ENCODE measurements at places on chromosomes 16 and 17.
A peak's percentile ranks its signal among the peaks of the same experiment; 100 is the strongest.

GRCh38 chr16:48225456-48225855 is 18.6 kb upstream of the LONP2 start:
- no peak for DNase-seq

DNA sequence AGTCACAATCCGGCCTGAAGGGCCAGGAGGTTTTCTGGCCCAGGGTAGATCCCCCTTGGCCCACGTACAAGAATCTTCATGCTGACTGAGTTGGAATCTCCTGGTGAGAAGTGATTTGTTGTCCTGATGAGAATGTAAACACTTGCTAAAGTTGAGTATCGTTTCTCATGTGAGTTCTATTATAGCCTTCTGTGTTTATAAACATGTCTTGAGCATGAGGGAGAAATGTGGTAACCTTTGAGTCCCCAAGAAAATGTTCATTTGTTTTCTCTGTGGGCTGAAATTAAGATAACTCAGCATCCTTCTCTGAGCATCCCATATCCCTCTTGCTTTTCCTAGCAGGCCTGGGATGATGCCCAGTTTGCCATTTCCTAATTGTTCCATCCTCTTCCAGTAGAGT is 204.8 kb downstream of the FTO start:
- DNase-seq = no peak

- no peak for DNase-seq
Measured at GRCh38 chr17:36807496-36808179, 129.6 kb upstream of the LHX1 start.

GRCh38 chr16:78543023-78543422 is 443.6 kb downstream of the WWOX start:
- no peak for DNase-seq

DNA sequence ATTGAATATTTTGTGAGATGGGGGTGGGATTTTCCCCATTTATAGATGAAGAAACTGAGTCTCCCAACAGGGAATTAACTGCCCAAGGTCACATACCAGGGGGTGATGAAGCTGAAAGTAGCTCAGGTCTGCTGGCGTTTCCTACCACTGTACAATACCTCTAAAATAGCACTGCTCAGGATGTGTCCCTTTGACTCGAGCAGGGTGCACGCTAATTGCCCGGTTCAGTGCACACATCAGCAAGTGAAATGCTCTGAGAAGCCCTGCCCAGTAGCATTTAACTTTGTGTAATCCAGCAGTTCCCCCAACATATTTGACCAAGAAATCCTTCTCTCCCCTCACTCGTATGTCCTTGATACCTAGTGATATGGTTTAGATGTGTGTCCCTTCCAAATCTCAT is 50.1 kb upstream of the DDX52 start:
- DNase-seq = no peak

DNA sequence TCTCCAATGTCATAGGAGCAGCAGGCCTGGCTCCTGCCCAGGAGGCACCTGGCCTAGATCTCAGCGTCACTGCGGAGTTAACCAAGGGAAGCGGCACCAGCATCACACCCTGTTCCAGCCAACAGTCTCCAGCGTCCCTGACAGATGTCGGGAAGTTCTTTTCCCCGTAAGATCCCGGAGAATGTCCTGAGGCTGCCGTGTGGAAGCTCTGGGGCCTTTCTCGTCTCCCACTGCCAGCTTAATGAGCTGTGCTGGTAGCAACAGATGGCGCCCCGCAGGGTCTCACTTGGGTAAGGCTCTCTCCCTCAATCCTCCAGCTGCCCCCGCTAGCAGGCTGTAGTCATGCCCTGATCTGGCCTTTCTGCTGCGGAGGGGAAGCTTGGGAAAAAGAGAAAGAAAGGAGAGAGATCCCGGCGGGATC is 57.5 kb downstream of the MARCHF10 start:
- no peak for DNase-seq

GRCh38 chr17:56939869-56940484 is 20.9 kb downstream of the COIL start:
- DNase-seq = no peak

- DNase-seq = no peak
Measured at GRCh38 chr17:51422634-51423033, 162.3 kb downstream of the UTP18 start.

DNA sequence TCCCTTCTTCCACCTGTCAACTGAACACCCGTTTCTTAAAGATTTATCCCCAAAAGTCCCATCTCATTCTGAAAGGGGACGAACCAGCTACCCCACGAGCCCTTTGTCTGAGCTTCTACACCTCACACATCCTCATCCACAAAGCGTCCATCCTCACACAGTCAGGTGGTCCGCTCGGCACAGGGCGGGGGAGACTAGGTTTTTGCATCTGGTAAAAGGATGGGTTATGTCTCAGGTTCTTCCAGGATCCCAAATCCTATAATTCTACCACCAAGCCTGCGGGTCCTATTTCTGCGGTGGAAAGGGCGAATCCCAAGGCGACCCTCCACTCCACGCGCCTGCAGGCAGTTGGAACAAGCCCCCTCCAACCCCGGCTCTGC is 458 bp downstream of the GFOD2 start:
- DNase-seq = no peak

DNA sequence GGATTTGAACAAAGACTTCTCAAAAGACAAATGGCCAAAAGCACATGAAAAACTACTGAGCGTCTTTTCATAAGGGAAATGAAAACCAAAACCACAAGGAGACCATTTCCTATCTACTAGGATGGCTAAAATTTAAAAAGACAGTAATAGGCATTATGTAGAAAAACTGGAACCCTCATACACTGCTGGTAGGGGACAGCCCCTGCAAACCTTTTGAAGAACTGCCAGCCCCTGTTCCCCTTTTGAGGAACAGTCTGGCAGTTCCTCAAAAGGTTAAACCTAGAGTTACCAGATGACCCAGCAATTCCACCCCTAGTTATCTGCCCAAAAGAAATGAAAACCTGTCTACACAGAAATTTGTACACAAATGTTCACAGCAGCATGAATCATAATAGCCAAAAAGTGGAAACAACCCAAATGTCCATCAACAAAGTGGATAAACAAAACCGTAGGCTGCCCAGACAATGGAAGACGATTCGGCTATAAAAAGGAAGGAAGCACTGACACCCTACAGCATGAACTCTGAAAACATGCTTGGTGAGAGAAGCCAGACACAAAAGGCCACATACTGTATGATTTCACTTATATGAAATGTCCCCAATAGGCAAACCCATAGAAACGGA is 22.9 kb downstream of the CDIP1 start:
- no peak for DNase-seq

- DNase-seq = peak; percentile 55
Measured at GRCh38 chr17:42287977-42288802, at the start of gene STAT5A. Gene STAT5A, plus strand, starts transcription at chr17:42288498. Its CDS starts 914 bp downstream, at chr17:42289412.

DNA sequence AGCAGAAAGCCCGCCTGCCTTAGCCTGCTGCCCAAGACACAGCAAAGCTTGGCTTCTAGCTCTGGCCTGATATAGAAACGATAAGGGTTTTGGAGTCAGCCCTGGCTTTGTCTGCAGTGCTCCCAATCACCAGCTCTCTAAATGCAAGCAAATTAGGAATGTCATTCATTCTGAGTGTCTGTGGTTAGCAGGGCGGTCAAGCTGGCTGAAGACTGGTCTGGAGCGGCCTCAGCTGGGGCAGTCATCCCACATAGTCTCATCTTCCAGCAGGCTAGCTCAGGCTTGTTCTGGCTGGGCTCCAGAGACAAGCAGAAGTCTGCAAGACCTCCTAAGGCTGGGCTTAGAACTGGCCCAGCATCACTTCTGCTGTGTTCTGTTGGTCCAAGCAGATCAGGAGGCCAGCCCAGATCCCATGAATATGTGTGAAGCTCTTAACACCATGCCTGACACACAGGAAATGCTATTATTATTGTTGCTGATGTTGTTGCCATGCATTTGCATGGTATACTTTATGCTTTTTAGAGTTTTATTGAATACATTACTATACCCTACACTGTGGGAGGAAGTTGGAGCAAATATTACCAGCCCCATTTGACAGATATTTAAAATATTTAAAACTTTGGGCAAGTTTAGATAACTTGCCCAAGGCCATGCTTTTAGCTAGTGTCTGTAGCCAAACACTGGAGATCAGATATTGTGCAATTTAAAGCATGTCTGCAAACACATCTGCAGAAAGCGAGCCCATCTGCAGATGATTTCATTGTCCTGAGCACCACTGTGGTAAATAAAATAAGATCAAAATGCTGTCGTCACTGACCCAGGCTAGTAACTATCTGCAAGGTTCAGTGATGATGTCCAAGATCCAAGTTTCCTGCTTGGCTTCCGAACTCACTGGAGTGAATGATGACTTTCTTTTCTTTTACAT is 24.8 kb downstream of the TMC7 start:
- no peak for DNase-seq

DNA sequence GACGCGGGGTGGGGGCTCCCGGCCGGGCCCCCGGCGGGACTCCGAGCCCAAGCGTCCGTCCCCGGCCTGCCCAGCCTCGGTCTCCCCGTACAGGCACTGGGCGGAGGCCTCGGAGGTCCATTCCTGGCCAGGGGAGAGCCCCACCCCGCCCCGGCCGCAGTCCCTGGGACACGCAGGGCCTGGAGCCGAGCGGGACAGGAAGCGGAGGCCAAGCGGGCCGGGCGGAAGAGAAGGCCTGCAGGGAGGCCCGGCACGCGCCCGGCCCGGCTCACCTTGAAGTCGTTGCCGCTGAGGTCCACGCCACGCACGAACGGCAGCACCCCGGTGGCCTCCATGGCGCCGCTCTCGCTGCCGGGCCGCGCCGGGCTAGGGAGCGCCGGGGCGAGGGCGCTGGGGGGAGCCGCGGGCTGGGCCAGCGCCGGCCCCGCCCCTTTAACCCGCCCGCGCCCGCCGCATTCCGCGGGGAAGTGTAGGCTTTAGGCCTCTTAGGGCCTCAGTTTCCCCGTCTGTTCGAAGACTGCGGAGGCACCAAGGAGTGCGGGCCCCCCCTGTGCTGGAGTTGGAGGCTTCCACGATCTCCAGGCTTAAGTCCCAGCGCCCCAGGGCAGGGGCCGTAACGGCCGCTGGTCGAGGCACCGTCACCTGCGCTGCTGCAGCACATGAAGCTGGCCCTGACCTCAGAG is at the start of gene FLII:
TSS of gene FLII (minus strand) at position 383 of the 683 bp plus-strand sequence. CDS start at position 335, 48 bp downstream.
- no peak for DNase-seq

DNA sequence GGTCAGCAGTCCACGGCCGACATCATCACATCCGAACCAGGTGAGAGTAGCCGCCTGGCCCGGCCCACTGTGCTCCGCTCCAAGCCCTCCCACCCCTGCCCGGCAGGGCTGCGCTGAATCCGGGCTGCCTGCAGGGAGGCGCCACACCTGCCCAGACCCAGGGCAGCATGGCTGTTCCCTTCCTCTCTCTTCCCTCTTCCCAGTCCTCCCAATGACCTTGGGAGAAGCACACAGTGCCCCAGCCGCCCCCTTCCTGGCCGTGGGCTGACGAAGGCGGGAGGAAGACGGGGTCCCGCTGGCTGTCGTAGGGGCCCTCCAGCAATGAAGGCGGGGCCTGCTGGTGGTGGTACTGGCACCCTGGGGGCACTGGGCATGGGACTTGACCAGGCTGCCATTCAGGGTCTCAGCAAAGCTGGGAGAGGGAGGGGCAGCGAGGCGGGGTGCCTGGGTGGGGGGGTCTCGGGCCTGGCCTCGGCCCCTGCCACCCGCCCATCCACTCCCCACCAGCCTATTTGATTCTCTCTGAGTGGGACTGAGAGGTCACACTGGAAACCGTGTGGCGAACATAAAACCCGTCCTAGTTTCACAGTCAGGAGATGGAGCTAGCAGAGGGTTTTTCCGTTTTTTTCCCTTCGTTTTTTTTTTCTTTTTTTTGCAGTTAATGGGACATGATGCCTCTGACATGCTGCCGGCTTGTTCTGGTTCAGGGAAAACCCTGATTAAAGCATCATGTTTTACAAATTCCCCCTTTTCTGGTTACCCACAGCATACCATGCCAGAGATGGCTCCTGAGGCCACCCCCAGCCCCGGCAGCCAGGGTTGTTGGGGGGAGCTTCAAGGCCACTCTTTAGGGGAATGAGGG is 50.6 kb downstream of the BAHCC1 start:
- no peak for DNase-seq

DNA sequence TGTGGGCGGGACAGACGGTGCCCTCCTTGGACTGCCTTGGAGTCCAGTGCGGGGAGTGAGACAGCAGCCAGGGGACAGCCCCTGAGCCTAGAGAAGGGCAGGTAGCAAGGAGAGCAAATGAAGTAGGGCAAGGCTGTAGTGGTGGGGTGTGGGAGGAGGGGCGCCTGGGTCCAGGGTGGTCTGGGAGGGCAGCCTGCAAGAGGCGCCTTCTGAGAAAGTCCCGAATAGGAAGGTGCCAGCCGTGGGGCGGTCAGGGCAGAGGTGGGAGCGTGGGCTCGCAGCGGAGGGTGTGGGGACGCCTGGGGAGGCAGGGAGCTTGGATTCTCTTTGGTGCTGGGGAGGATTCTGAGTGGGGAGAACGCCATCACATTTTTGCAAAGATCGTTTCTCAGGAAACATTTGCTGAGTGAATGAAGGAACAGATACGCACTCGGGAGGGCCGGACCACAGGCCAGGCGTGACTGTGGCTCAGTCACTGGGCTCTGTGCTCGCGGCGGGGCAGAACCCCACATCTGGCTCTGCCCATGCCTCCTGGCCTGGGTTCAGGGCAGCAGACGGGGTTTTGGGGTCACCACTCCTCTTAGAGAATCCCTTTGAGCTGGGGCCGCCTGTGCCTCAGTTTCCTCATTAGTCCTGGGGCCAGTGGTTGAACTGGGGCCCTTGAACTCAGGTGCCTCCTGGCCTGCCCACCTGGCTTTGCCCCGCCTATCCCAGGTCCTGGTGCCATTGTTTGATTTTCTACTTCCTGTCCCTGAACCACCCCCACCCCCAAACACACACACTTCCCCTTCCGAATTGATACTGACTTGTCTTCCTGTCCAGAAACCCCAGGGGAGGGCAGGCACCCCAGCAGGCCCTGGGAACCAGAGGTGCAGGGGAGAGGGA is 4.2 kb downstream of the SNN start:
- DNase-seq = no peak

DNA sequence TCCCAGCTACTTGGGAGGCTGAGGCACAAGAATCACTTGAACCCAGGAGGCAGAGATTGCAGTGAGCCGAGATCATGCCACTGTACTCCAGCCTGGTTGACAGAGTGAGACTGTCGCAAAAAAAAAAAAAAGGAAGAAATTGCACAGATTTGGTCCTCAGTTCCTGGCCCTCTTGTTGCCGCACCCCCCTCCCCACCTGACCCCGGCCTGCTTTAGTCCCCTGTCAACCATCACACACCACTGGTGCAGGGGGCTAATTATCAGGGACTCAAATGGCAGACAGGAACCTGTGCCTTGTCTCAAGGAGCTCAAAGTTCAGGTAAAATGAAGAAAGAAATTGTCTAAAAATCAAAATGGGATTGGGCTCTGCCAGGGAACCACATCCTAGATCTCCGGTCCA is 28.1 kb downstream of the NGFR start:
- no peak for DNase-seq

DNA sequence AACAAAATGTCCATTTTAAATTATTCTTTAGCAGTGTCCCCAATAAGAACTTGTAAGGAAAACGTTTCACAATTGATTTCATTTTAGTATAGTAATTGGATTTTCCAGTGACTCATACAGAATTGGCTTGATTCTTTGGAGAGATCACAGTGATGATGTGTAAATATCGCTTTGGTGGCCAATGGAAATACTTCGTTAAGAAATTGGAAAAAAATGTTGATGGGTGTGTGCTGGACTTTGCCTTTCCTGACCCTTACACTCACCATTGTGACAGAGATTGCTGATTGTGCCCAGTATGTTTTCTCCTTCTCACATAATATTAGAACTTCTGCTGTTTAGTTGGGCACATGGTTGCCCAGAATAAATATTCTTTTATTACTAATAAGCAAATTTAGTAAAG is 7.4 kb upstream of the EFCAB13 start:
- DNase-seq = no peak

- no peak for DNase-seq
Measured at GRCh38 chr17:78129351-78130089, 965 bp upstream of the TMC6 start.

- DNase-seq = no peak
Measured at GRCh38 chr17:76612977-76613851, 27.6 kb upstream of the ST6GALNAC2 start.
